NB4 (cell line): ENCODE measurements at places on chromosomes 5 and 9.

DNA sequence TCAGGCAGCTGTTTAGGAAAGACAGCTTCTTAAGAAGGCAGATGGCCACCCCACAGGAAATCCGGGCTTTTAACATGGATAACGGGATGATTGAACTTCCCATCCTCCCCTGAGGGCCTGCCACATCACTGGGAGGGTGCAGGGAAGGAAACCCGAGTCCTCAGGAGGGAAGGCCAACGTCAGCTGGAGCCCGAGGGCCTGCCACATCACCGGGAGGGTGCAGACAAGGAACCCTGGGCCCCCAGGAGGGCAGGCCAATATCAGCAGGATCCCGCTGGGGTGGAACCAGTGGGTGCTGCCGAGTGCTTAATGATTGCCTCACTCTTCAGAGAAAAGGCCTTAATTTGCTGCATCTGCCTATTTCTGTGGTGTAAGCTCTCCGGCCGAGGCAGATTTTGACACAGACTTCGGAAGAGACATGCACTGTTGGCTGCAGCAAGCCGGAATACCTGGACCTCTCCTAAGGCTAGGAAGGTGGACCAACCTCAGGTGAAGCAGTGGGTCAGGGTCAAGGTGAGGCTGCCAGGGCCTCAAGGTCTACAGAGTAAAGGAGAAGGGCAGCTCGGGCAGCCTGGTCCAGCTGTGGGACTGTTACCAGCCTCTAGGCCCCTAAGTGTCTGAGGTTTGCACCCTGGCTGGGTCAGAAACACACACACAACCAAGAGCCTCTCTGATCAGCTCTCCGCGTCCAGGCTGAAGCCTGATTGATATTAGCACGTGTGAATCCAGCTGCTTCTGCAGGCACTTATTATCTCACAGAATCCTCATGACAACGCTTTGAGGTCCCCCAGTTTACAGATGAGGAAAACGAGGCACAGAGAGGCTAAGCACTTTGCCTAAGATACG, 14.8 kb upstream of the COL5A1 start:
- DNase-seq = no peak

GRCh38 chr9:83291196-83291595, 228.3 kb upstream of the RASEF start:
- no peak for DNase-seq

GRCh38 chr5:75568202-75568601, 43.1 kb upstream of the ANKDD1B start:
- DNase-seq = peak; percentile 34

- DNase-seq = no peak
Measured at GRCh38 chr5:141638771-141639170, 2.0 kb downstream of the RELL2 start.

GRCh38 chr5:116751684-116752083, 177.1 kb upstream of the SEMA6A start:
- no peak for DNase-seq

DNA sequence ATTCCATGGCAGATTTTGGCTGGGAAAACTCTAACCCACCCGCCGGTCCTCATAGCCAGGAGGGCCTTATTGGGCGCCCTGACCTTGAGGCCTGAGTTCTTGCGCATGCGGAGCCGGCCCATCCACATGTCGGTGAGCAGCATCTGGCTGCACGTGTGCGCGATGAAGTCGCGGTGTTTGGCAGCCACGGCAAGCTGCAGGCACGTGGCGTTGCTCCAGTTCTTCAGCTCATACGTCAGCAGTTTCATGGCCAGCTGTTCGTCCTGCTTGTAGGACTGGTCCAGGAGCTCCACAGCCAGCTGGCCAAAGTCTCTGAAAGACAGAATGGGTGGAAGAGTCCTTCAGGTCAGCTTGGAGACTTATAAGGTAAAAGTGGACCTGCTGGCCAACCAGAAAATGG, 204.3 kb upstream of the KLF9 start:
- no peak for DNase-seq

- peak; percentile 44 for DNase-seq
Measured at GRCh38 chr5:158640593-158640980, 459.1 kb downstream of the EBF1 start.

GRCh38 chr9:98610211-98610610, 98.5 kb downstream of the GABBR2 start:
- no peak for DNase-seq

DNA sequence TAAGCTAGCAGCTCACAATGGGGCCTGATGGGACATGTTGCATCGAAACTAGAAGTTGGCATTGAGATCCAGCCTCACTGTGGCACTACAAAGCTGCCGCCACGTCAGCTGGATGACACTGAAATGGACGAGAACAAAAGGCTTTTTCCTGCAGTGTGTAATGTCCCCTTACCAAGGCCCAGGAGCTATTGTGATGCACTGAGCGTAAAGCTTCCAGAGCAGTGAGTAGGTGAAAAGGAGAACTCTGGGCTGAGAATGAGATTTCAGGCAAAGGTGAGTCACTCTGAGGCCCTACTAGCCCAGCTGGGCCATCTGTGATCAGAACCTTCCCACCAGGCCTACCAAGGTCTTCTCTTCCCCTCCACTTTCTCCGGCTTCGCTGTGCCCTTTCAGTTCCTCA, 528.1 kb upstream of the KLF4 start:
- no peak for DNase-seq

DNA sequence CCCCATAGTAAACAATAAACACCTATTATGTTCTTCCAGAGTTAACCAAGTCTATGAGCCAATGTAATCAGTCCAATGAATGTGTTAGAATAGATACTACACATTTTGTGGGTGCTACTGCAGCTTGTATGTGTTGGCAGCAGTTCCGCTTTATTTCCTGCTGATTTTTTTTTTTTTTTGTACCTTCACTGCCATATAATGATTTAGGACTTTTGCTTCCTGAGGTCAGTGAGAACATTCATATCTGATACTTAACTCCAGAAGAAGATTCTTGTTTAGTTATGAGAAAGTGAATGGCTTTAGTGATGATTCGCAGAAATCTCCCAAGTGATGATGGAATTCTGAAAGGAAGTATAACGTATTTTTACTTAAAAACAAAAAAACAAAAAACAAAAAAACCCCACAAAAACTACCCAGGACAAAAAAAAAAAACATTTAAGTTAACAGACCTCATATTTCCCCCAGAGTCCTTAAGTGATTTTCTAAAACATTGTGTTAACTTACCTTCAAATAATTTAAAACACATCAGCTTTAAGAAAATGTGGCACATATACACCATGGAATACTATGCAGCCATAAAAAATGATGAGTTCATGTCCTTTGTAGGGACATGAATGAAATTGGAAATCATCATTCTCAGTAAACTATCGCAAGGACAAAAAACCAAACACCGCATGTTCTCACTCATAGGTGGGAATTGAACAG, 24.7 kb upstream of the LMNB1 start:
- no peak for DNase-seq

- DNase-seq = no peak
Measured at GRCh38 chr5:132019337-132019736, 7.9 kb upstream of the ACSL6 start.

GRCh38 chr5:81242906-81243436, 9.8 kb downstream of the CKMT2 start:
- no peak for DNase-seq

GRCh38 chr5:83714810-83715209, 5.8 kb downstream of the HAPLN1 start:
- DNase-seq = no peak

- peak; percentile 17 for DNase-seq
Measured at GRCh38 chr5:41094871-41095270, 23.7 kb upstream of the MROH2B start.

DNA sequence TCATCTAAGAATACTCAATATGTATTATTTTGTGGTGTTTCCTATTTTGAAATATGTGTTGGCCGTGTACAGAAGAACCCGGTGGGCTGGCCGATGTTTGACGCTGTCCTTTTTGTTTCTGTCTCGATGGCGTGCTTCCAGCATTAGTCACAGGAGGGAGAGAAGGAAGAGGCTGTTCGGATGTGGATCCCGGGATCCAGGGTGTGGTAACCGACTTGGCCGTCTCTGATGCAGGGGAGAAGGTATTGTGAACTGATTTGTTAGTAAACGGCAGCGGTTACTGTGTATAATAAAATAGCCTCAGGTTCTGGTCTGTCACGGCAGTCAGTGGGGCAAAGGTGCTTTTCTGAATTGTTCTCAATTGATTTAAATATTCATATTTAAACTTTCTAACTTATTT, 275.0 kb downstream of the ARHGEF28 start:
- DNase-seq = no peak

- no peak for DNase-seq
Measured at GRCh38 chr5:88682131-88682530, 200.9 kb downstream of the MEF2C start.

- DNase-seq = peak; percentile 38
Measured at GRCh38 chr5:95725937-95726810, 5.0 kb upstream of the RHOBTB3 start.

DNA sequence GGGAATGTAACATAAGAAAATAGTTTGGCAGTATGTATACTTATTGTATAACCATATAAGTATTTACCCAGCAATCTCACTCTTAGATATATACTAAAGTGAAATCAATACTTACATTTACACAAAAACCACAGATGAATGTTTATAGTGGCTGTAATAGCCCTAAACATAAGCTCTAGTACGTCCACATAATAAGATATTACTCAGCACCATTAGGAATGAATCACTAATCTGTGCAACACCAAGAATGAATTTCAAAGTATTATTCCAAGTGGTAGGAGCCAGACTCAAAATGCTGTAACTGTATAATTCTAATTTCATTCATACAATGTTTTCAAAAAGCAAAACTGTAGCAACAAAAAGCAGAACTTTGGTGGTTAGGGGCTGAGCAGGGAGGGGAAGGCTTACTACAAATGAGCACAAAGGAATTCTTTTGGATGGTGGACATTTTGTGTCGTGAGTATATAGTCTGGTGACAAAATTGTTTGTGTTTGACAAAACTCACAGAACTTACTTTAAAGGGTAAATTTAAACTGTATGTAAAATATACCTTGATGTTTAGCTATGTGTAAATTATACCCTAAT, 11.9 kb upstream of the C5orf46 start:
- no peak for DNase-seq

- peak; percentile 34 for DNase-seq
Measured at GRCh38 chr5:58493141-58493540, 1.9 kb downstream of the GAPT start.

GRCh38 chr5:173232499-173233346, 2.3 kb downstream of the NKX2-5 start:
- no peak for DNase-seq

GRCh38 chr9:2599896-2600295, 21.7 kb upstream of the VLDLR start:
- no peak for DNase-seq

DNA sequence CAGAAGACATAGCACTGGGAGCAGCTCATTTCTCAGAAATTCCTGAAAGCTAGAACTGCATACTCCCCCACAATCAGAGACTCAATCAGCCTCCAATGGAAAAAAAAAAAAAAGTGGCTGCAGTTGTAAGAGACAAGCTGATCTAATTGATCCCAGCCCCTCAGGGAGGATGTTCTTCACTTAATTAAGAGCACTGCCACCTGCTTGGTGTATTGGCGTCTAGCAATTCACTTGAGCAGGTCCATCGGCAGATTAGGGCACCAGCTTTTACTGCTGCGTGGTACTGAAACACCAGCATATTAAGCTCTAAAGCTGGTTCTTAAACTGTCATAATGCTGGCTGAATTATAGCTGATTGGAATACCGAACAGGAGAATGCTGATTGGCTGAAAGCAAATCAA, 1890.1 kb upstream of the WWC1 start:
- DNase-seq = no peak

DNA sequence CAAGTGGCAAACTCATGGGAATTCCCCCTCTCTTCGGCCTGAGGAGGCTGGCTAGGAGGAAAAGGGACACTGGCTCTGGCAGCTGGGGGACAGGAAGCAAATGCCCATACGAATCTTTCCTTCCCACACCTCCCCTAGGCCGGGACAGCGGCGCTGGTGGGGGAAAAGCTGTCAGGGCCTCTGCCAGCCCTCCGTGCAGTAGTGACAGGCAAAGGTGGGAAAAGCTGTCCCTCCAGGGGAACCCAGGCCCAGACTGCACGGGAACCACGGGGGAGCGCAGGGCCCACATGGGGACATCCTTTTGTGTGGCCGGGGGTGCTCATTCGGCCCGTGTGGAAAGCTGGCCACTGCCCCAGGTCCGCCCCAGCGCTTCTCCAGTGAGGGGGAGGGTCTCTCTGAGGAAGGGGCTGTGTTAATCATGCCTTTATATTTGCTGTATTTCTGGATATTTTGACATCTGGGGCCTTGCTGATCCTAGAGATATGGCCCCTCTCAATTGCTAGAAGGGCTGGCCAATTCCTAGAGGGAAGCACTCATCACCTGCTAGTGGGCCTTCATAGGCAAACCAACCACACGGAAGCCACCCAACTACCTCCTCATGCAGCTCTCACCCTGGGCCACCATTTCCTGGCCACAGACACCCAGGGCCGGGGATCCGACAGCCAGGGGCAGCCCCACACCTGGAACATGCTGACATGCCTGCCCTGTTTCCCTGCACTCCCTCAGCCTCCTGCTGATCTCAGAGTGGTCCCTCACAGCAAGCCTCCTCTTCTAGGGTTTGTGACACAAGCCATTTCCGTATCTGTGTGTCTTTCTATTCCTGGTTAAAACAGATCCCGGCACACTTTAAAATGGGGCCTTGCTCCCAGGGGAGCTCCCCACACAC, 138.8 kb downstream of the ROR2 start:
- no peak for DNase-seq

GRCh38 chr9:117188394-117188793, 226.5 kb downstream of the ASTN2 start:
- no peak for DNase-seq

DNA sequence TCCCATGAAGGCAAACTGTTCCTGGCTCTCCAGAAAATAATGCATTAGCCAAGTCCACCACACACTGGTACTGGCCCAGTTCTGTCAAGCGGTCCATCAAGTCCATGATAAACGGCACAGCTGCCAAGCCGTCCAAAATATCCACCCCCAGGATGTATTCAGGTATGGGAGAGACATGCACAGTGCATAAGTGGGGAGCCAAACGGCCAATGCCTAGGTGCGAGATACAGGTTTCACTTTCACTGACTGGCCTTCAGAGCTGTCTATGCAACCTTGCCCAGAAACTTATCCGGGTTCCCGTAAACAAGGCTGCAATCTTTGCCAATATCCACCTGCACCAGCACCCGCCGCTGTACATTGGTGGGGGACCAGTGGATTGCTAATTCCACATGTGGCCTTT, 795.8 kb downstream of the EFNA5 start:
- DNase-seq = no peak

DNA sequence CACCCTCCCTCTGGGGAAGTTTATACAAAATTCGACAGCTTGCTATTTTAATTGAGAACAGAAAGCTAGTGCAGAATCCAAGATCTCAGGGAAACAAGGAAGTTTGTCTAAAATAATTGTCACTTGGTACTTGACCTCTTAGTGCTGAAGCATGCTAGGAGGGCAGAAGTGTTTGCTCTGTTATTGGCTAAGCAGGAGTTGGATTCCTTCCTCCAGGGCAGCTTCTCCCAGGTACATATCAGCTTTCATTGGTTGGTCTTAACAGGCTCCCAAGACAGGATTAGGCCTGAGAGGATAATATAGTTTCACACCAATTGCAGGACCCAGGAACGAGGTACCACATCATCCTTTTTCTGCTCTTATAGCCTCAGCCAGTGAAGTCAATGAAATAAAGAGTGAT, 432.8 kb downstream of the IRX1 start:
- DNase-seq = no peak
